ENCODE measurements at places on chromosomes 2 and 18. TPM values are rescaled to one million over a fixed set of nuclear protein-coding genes. Genes with fewer than 3 reads are reported as not detected.

ABCG5 gene
- total RNA-seq, result not detected

REG3G gene
- total RNA-seq, result not detected

SOS1 gene
- total RNA-seq, result 15.1 TPM

SLC38A11 gene
- total RNA-seq, result 2.5 TPM

MOCOS gene
- 11.8 TPM for total RNA-seq

SNED1 gene
- 3.3 TPM for total RNA-seq

SPIRE1 gene
- 1.9 TPM for total RNA-seq

CGREF1 gene
- total RNA-seq, result 3.2 TPM

IL36B gene
- total RNA-seq, result not detected

LRPPRC gene
- 65.0 TPM for total RNA-seq

ACKR3 gene
- total RNA-seq, result 29.5 TPM

PTPRM gene
- 6.5 TPM for total RNA-seq

ALKAL2 gene
- total RNA-seq, result 4.8 TPM

GNLY gene
- 1.2 TPM for total RNA-seq

DSEL gene
- total RNA-seq, result 5.7 TPM

EVX2 gene
- not detected for total RNA-seq

CTNNA2 gene
- not detected for total RNA-seq

POTEC gene
- not detected for total RNA-seq

LRP2 gene
- total RNA-seq, result 0.04 TPM

IL36G gene
- total RNA-seq, result not detected

ZNF385B gene
- 0.44 TPM for total RNA-seq
